Stimulated activated CD8-positive, alpha-beta memory T cell treated with anti-CD3 and anti-CD28 coated beads, Interleukin-4, amount 100 ng/mL, for 4 hours (primary cell): ENCODE measurements at places on chromosomes 11 and 22.

DNA sequence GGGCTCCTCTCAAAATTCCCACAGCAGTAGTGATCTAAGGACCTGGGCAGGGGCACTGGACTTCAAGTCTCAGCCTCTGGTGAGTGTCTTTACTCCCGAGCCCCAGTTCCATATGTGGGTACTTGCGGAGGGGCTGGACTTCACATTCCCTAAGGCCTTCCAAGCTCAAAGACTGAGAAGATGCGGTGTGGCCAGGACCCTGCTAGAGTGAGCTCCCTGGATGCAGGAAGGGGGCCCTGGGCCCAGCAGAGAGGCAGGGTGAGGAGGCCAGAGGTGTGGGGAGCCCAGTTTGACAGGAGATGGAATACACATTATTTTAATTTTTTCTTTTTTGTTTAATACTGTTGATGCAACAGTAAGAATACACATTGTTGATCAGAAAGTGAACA, 83.7 kb downstream of the IGLL1 start:
- DNase-seq, result no peak

GRCh38 chr11:84645988-84646694, 981.0 kb downstream of the DLG2 start:
- no peak for DNase-seq

- no peak for DNase-seq
Observed at GRCh38 chr11:58742140-58742539, 10.4 kb upstream of the GLYAT start.

GRCh38 chr22:20229916-20230775, 38.0 kb downstream of the RTN4R start:
- no peak for DNase-seq

DNA sequence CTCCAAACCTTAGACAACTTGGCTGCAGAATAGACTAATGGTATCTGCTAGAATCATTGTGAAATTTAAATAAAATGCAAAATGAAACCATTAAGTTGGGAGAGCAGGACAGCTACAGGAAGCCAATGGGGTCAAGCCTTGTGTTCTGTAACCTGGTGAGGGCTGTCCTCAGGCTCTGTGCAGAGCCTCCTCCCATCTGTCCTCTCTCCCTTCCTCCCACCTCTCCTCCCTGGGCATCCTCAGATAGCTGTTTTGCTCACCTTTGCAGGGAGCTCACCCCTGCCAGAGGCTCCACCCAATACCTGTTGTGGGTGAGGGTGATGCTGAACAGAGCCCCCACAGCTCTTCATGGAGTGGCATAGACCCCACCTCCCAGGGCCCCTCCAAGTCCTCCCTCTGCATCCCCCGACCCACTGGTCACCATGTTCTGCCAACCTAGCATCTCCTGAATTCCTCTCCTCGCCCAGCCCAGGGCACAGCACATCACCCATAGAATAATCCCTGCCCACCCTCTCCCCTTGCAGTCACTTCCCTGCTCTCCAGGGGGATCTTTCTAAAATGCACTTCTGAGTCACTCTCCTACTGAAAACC, 100.3 kb downstream of the PDE2A start:
- no peak for DNase-seq

DNA sequence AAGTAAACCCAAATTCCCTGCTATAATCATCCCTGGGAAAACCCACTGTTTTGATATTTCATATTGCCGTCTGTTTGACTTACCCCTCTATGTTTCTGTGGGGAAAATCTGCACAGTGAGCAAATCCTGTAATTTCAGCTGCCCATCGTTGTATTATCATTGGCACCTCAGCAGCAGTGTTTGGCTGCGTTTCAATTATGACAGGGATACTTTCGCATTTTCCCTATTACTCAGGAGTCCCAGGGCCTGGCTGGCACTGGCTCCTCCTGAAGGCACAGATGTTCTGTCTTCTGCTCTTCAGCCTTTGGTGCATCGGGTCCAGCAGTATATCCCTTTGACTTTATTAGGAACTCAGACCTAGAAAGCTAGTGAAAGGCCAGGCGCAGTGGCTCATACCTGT, 12.2 kb upstream of the MMP12 start:
- DNase-seq, result no peak

GRCh38 chr11:116467823-116468222, 305.0 kb downstream of the BUD13 start:
- DNase-seq, result no peak

GRCh38 chr11:31810779-31811647, at the start of gene PAX6:
Gene PAX6, minus strand, starts transcription at chr11:31811322. Its CDS starts 4,911 bp downstream, at chr11:31806411.
- DNase-seq, result no peak

DNA sequence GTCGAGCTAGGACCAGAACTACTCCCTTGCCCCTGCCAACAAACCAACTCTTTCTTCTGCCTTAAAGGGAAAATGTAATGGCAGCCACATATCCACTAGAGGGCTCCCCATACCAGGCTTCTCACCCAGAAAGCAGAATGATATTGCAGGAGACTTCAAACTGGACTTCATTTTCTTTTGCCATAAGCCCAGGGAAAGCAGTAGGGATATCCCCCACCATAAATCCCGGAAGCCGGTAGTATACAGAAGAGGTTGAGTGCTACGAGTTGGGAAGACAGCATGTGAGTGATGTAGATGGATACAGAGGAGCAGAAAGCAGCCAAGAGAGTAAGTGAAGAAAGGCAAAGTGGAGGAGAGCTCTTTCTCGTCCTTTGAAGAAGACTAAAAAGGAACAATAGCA, 12.1 kb downstream of the PLAAT5 start:
- peak; percentile 23 for DNase-seq

DNA sequence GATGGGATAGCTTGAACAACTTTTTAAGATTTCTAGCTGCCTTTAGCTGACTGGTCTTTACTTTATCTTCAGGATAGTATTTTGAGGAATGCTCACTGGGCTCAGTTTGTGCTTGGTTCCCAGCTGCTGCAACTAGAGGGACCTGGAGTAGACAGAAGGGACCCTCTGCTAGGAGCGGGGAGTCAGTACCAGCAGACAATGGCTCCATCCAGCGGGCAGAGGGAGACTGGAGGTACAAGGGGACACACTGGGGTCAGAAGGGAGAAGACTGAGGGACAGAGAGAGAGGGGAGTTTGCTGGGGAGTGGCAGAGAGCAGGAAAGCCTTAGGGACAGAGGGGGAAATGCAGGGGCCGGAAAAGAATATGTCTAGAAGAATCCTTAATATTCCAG, 22.0 kb upstream of the ACER3 start:
- DNase-seq, result no peak

DNA sequence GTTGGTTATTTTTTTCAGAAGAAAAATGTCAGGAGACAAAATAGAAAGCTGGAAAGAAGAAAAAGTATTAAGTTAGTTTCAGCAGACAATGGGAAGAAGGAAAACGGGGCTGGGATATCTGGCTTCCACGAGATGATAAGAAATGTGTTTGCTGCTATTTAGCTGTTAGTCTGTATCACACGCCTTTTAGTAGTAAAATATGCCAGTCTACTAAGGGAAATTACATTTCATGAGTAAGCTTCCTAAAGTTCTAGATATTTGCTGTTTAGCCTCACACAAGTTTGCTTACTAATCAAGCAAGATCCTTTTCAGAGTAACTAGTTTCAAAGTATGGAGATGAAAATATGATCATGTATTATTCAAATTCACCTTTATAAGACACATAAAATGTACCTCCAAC, 1.5 kb downstream of the OR51B4 start:
- no peak for DNase-seq

DNA sequence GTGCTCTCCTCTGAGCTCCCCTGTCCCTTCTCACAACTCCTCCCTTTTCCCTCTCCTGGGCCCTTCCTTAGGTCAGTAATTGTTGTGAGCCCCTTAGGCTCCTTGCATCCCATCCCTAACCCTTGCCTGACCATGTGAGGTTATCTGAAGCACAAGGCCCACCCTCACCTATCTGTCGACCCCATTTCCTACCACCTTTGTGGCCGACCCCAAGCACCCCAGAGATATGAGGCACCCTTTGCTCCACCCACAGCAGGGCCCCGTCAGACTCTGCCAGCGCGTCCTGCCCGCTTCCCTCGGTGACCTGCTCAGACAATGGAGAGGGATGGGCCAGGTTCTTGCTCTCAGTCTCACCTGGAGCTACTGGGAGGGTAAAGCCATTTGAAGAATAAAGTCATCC, 1.3 kb downstream of the GNG3 start:
- peak; percentile 23 for DNase-seq

GRCh38 chr22:45879552-45879949, 97.4 kb downstream of the WNT7B start:
- no peak for DNase-seq

DNA sequence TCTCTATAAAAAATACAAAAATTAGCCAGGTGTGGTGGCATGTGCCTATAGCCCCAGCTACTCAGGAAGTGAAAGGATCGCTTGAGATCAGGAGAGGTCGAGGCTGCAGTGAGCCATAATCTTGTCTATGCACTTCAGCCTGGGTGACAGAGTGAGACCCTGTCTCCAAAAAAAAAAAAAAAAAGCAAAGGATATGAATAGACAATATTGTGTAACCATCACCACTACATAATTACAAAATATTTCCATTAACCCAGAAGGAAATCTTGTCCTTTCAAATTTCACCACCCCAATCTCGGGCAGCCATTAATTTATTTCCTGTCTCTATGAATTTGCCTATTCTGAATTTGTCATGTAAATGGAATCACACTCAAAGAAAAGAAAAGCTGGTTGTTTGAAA, 21.2 kb downstream of the RSF1 start:
- DNase-seq, result no peak

- DNase-seq, result no peak
Observed at GRCh38 chr11:88552379-88553062, 215.0 kb upstream of the CTSC start.

DNA sequence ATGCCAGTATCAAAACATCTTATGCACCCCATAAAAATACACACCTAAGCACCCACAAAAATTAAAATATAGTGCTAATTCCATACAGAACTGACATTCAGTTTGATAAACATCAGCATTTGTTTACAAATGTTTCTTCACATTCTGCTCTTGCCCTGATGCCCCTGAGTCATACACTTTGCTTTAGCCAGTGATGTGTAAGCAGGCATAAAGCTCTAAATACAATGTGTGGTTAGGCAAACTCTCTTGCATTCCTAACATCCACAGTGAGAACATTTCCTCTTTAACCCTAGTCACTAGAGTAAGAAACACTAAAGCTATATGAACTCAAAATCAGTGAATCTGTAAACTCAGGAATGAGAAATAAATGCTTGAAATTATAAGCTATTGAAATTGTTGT, 1060.7 kb downstream of the FAM181B start:
- no peak for DNase-seq

DNA sequence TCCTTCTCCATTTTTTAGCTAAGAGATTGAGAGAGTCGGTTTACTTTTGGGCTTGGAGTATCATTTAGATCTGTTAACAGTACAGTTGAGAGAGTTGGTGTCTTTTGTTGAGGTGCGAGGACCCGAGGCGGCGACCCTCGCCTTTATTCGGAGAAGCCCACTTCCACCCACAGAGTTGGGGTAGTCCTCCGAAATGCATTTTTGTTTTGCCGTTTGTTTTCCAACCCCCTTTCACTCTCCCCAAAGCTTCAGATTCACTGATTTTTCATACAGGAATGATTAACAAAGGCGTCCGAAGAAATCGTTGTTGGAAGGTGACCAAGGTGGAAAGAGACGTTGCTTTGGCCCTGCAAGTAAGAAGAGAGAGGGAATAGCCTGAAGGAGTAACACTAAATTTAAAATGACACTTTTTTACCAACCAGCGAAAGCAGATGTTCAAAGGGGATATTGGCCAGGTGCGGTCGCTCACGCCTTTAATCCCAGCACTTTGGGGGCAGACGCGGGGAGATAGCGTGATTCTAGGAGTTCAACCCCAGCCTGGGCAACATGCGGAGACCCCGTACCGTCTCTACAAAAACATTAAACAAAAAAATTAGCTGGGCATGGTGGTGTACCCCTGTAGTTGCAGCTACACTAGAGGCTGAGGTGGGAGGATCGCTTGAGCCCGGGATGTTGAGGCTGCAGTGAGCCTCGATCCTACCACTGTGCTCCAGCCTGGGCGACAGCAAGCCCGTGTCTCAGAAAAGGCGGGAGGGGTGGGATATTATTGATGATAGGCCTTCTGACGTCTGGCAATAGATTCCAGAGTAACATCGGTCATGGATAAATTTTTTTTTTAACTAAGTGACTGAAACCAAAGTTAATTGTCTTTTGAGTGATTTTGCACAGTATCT, 899 bp upstream of the RAB30 start:
- no peak for DNase-seq

GRCh38 chr11:29129844-29130243, 887.0 kb downstream of the KCNA4 start:
- no peak for DNase-seq

- DNase-seq, result no peak
Observed at GRCh38 chr22:35334004-35334403, 34.3 kb downstream of the TOM1 start.

DNA sequence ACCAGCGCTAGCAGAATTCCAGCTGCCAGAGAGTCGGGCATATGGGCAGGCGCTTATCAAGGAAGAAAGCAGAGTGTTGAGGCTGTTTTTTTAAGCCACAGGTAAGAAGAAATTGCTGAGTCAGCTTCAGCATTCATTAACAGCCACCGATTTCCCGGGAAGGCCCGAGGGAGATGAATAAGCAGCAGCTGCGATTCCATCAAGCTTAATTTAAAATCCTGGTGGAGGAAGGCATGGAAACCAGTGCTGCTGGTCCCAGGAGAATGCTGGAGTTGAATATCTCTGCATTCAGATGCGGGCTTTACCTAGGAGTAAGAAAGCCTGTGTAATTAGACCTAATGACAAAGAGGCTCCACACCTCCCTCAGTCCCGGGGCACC, 168.8 kb downstream of the BRD1 start:
- no peak for DNase-seq

GRCh38 chr22:46734830-46735453, 3.1 kb downstream of the CERK start:
- no peak for DNase-seq

GRCh38 chr11:113016905-113017304, 55.7 kb downstream of the NCAM1 start:
- no peak for DNase-seq

DNA sequence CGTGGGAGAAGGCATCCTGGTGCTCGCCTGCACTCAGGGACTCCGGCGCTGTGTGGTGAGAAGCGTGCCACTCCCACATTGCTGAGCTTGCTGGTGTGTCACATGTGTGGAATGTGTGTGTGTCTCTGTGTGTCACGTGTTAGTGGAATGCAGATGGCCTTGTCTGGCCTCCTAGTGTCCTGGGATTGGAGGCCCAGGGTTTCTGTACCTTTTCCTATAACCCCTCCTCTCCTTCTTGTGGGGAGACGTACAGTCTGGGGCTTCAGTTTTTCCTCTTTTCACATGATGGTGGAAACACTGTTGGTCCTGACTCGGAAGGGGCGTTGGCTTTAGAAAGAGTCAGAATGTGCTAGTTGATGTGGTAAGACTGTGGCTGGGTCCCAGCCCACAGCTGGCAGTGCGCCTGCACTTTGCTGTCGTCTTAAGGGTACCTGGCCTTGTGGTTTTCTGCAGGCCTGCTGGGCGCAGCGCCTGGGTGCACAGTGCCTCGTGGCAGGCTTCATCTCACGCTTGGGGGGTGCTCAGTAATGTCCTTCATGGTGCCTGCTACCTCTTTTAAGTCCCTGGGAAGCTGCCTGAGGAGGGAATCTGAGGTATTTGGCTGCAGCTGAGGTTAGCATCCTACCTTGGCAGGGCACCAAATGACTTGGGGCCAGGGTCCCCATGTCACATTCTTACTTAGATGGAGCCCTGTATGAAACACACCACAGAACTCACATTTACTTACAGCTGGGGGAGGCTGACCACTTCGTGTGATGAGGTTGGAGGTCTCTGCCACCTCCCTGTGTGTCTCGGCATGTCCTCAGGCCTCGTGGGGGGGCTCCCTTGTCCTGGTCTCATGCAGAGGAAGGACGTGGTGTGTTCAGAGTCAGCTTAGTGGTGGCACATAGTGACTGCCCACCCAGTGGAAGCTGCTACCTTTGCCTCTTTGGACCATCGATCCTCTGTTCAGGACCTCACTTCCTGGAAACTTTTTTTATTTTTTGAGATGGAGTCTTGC, 61.9 kb downstream of the MED15 start:
- peak; percentile 61 for DNase-seq
